Fibroblast of villous mesenchyme (primary cell): ENCODE measurements at places on chromosomes 5 and 9.

DNA sequence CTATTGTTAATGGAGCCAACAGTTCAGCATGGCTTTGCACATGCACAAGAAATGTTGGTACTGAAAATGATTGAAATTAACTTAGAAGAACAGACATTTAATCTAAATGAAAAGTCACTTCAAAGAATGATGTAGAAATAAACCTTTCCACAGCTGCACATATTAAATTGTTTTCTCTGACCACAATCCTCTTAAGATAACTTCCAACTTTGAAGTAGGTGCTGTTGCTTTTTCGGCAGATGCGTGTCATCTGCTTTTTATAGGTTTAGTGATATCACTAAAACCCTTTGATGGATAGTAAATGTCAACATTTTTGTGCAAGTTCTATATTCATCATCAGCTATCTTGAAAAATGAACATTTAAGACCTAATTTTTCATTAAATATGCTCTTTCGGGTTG lies 25.3 kb upstream of the SLC1A3 start:
- peak; percentile 14 for DNase-seq

GRCh38 chr5:1182360-1182632 lies 19.1 kb upstream of the SLC6A19 start:
- no peak for DNase-seq

- peak; percentile 53 for DNase-seq
These were observed 38.8 kb downstream of the CWC27 start for GRCh38 chr5:64807520-64807919.

DNA sequence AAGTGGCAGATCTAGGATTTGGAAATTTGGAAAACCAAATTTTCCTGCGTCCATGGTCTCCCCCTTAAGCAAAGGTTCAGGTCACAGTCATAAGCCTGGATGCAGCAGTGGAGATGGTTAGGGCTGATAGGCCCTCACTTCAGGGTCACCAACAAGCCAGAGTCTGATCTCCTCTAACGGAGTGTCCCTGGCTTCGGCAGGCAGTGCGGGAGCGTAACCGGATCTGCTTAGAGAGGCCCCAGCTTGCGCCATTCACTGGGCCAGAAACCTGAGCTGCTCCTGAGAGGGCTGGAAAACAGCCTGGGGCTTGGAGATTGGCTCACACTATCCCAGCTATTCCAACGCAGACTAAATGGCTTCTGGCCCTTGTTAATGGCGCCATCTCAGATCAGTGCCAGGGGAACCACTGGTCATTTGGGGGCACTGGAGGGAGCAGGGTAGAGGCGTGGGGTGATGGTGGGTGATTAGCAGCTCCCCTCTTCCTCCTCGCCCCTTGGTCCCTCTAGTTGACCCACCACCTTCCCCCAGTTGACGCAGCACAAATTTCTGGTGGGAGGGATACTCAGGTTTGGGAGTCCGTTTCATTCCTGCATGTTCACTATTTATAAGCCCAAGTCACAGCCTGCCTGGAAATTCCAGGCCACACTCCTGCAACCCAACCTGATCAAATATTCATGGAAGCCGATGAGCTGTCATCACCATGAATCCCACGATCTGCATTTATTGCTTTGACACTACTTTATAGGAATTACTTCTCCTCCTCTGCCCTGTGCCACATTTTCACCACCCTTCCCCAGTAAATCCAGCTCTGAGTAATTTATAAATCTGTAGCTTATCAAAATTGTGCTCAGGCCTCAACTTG lies 134.6 kb upstream of the CPEB4 start:
- DNase-seq = peak; percentile 20

DNA sequence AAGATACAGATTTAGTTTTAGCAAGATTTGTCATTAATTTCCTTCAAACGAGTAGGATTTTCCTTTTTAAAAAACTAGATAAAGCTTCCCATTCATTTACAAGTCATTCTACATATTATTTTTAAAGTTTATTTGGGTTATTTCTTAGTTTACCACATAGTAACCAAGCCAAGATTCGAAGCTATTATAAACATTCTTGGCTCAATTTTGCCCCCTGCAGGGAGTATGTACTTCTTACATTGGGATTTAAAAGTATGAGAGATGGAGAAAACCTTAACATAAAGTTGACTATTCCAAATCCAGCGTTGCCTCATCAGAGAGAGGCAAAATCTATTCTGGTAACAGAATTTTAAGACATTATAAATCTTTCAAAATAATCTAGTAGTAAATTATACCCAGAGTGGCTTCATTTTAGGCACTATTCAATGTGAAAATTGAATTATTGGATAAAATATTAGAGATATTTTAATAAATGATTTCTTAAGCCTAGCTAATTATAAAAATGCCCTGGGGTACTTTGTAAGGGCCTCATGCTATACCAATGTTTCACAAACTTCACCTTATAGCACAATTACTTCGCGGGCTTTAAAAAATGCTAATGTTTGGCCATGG lies 39.1 kb downstream of the FBN2 start:
- DNase-seq = peak; percentile 78

GRCh38 chr9:87596862-87597261 lies 99.2 kb downstream of the DAPK1 start:
- DNase-seq = peak; percentile 55

GRCh38 chr5:143496943-143497342 lies 93.5 kb upstream of the NR3C1 start:
- no peak for DNase-seq

GRCh38 chr5:2560435-2560834 lies 191.0 kb downstream of the IRX2 start:
- DNase-seq = no peak

DNA sequence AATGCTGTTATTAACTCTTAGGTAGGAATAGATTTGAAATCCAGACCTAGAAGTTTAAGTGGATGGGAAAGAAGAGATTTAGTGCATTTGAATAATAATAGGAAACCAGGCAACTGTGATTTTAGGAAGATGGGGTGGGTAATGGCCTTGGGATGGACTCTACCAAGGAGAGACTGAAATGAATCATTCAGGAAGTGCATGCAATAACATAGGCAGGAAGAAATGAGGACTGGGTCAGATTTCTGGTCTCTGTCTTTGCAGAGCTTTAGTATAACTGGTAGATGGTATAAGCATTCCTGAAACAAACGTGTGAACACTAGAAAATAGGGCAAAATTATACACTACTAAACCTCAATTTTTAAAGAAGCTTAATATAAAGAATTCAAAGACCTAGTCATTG lies 274.4 kb upstream of the CLINT1 start:
- no peak for DNase-seq

DNA sequence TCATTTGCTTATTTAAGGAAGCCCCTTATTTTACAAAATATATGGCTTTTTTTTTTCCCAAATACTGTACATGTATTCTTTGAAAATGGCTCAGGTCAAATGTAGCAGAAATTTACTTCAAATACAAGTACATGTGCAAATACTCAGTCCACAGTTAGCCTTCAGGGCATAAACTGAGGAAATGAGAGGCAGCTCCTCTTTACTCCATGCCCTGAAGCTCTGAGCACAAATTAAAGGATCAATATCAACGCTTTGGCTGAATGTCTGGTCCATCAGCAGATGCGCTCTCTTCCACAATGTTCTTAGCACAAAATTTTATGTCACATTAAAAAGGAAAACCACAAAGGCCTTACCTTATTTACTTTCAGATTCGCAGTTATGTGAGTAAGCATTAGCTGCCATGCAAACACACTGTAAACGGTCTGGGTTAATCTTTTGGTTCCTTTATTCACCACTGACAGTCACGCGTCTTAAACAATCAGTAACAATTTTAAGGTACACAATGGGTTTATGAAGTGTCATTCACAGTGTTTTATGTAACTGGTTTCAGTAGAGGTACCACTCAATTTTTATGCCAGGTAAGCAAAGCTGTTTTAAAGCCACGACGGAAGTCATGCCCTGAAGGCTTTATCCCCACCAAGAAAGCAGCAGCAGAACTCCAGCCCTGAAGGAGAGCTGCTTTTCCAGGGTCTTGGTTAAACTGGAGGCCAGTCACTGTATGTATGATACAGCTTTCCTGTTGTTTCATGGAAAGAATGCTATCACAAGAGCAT lies 103.4 kb downstream of the OTULIN start:
- DNase-seq = no peak

GRCh38 chr5:50691399-50692016 lies 25.1 kb downstream of the PARP8 start:
- no peak for DNase-seq

GRCh38 chr5:5217371-5217770 lies 77.2 kb downstream of the ADAMTS16 start:
- no peak for DNase-seq

DNA sequence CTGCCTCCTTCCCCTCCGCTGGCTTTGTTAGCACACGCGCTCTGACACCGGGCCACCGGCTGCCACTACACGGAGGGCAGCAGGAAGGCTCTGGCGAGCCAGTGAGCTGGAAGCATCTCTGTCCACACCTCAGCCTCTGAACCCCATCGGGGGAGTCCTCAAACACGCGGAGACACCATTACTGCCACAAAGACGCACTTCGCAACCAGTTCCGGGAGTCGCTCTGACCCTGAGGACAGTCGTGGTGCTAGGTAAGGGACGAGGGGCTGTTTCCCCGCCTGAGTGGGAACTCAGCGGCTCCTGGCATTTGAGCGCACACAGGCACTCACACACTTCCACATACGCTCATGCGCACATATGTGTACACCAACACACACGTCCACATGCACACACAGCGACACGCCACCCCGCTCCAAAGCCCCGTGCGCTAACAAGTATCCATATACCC lies 160.0 kb downstream of the C9orf152 start:
- no peak for DNase-seq

DNA sequence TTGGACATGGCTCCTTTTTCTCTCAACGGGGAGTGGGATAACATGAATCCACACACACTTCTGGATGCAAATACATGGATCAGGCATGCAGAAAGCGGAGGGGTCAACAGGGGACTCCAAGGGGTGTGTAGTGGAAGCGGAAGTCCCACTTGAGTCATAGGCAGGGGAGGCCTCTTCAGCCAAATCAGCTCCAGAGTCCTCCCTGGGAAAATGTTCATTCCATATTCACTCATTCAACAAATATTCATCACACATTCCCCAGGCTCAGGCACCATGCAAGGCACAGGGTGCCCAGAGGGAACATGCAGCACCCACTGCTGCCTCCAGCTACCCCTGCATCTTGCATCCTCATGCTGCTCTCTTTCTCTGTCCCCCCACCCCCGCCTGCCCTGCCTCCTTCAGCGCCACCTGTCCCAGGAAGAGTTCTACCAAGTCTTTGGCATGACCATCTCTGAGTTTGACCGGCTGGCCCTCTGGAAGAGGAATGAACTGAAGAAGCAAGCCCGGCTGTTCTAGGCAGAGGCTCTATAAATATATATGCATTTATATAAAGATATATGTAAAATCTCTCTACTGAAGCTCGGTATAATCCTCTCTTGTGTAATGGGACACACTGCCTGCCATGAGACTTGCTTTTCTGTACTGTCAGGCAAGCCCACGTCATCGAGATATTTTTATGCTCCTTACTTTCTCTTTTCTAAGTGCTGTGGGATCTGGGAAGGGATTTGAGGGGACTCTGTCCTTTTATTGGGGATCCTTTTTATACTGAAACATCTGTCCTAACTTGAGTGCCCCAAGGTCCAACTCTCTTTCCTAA lies 13.6 kb upstream of the AFAP1L1 start:
- DNase-seq = peak; percentile 33

DNA sequence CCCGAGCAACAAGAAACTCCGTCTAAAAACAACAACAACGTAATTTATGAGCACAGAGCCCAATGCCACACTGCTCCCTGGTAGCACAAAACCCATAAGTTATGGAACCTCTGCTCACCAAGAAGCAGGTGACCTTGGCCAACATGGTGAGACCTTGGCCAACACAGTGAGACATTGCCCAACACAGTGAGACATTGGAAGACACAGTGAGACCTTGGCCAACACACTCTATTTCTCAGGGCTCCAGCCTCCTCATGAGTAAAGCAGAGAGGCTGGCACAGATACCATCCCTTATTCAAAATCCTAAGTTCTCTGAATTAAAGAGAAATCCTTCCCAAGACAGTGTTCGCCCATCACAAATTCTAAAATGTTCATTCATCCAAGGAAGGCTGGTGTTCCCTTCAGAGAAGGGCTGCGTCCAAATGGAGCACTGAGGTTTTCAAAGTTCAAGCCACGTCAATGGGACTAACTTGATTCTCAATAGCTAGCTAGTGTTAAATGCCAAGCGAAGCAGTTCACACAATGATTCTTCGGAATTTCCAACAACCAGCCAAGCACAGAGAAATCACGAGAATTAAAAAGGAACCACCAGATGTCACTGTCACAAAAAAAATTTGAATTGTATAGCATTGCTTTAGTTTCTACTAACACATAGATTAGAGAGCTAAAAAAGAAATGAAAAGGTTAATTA lies 29.5 kb downstream of the TTC39B start:
- DNase-seq = peak; percentile 24

DNA sequence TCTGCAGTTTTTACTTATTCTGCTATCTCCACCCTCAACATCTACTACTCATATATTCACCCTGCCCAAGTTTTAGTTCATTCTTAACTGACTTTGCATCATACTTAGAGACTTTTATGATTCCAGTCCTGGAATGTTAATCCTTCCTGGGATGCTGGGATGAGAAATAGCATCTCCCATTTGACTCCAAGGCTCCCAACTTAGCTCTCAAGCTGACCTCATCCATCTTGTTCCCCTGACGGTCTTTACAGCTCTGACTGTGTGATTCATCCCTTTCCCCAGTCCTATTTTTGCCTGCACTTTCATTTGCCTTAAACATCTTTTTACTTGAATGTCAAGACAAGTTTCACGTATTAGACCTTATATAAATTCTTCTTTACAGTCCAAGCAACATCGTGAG lies 297.8 kb downstream of the EPB41L4A start:
- peak; percentile 47 for DNase-seq

GRCh38 chr9:98848450-98849149 lies 41.1 kb downstream of the GALNT12 start:
- peak; percentile 95 for DNase-seq

- DNase-seq = no peak
These were observed 9.1 kb upstream of the ANXA2R start for GRCh38 chr5:43049236-43049635.

DNA sequence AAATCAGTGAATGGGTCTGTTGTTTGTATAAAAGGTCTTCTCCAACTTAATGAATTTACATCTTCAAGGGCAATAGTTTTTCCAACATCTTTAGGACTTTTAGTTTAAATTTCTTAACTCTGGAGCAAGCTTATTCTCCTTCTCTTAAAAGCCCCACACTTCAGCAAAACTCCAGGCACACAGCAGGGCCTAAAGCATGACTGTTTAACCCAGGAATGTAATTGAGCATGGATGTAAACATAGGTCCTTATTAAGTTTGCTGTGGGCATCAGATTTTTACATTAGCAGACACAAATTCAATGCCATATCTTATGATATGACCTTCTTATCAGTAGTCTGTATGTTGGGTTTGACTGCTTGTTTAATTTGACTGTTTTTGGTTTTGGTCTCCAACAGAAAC lies 78.9 kb downstream of the ABCA1 start:
- no peak for DNase-seq

DNA sequence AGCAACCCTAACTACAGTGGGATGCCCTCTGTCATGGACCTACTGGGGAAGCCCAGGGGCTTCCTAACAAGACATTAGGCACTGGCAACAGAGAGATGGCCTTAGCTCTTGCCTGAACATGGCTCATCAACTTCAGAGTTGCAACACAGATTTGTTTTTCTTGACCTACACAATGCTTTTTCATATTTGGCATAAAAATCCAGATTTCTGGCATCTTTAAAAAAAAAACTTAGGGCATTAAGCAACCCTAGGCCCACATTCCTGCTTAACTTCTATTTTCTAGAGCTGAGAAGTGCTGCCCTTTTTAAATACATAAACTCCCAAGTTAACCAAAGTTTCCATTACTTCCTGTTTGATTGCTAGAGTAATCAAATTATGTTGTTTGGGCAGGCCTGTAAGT lies 8.0 kb downstream of the GRIA1 start:
- DNase-seq = peak; percentile 30

- DNase-seq = no peak
These were observed 57.7 kb upstream of the RPS23 start for GRCh38 chr5:82335806-82336205.
